ENCODE measurements at places on chromosomes 7 and 10.
A peak's percentile ranks its signal among the peaks of the same experiment; 100 is the strongest.

GRCh38 chr10:13873196-13873595 lies 286.4 kb downstream of the PRPF18 start:
- DNase-seq, result no peak

DNA sequence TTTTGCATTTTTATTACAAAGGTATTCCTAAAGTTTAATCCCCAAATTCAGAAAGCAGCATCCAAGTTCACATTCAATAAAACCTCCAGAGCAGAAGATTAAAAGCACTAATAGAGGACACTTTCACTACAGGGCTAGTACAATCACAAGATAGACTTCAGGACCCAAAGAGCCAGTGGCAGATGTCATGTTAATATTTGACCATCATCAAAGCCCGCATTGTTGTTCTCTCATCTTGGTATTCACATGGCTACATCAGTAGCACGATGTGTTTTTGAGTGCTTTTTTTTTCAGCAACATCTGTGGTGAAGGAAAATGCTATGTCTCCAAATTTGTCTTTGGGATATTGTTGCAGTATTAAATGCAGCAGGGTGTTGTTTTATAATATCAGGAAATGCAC lies 134.3 kb downstream of the ARL4A start:
- DNase-seq, result no peak

DNA sequence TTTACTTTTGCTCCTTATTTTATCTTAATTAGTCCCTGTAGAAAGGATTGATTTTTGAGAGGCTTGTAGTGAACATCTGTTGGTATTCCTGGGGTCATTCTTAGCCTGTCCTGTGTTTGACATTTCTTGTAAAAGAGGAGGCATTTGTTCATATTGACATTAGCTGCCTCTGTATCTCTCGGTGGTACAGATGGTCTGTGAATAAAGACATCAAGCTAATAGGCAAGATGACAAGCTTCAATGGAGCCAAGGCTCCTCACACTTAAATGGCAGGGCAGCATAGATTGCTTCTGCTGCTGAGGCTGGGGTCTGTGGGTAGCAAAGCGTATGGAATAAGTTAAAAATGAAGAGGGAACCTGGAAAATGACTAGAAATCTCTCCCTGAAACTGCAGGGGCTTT lies 687.6 kb downstream of the LRMDA start:
- DNase-seq, result no peak

DNA sequence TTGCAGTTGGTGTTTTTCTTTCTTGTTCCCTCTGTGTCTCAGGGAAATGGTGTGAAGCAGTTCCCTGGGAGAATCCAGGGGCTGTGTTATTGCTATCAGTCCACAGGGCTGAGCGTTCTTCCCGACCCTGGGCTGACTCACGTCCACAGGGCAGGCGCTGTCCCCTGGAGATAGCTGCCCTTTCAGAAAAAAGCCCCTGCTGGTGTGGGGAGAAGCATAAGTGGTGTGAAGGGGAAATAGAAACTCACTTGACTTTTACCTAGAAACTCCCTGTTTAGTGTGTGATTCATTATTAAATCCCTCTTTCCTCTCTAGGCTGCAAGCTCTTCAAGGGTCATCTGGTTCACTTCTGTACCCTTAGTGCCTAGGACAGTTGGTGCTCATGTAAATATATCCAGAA lies 63.3 kb upstream of the SMNDC1 start:
- no peak for DNase-seq

DNA sequence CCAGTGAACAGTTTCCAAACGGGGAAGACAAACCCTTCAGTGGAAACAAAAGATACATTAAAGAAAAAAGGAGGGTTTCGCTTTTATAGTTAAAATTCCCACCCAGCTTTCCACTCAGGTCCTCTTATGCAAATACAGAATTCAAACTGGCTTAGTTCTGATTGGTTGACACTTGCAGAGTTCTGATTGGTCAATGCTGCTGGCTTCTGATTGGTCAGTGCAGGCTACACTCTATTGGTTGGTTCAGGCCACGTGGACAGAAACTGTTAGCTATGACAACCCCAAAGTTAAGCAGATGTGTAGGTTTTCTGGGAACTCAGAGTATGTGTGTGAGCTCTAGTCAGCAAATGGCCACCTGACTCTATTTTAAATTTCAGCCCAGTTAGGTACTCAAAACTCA lies 80.0 kb downstream of the FBXL13 start:
- no peak for DNase-seq

GRCh38 chr10:52316001-52316400 lies 1.9 kb downstream of the DKK1 start:
- no peak for DNase-seq

GRCh38 chr10:113808168-113808567 lies 45.7 kb downstream of the DCLRE1A start:
- DNase-seq, result no peak

DNA sequence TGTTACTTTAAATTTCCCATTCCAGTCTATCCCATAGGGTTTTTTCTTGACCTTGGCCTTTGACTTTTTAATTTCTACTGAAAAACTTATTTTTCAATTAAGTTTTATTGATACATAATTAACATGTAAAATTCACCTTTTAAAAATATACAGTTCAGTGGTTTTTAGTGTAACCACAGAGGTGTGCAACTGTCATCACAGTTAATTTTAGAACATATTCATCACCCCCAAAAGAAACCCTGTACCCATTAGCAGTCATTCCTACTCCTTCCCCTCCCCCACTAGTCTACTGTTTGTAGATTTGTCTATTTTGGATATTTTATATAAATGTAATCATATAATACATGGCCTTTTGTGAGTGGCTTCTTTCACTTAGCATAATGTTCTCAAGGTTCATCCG lies 96.5 kb upstream of the GJD4 start:
- DNase-seq, result no peak

DNA sequence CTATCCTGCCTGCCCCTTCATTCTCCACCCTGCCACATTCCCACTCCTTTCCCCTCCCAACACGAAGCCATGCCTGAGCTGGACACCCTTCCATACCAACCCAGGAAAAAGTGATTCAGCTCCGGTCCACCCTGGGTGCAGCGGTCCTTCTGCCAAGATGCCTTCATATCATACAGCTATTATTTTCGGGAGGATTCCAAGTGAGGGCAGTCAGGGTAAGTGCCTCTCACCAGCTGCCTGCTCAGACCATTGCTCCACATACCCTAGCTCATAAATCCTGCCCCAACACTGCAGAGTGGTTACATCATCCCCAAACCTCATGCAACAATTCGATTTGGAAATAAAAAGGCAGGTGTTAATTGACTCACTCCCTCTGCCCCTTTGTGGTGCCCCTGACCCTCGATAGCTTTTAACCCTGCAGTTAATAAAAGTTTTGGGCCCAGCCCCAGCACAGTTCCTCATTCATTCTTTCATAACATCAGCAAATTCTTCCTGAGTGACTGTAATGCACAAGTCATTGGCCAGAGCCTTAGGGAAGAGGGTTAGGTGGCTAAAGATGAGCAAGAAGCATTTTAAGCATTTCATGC lies 42.6 kb downstream of the ZNF503 start:
- no peak for DNase-seq

GRCh38 chr10:44353721-44354120 lies 31.2 kb downstream of the CXCL12 start:
- DNase-seq, result no peak

DNA sequence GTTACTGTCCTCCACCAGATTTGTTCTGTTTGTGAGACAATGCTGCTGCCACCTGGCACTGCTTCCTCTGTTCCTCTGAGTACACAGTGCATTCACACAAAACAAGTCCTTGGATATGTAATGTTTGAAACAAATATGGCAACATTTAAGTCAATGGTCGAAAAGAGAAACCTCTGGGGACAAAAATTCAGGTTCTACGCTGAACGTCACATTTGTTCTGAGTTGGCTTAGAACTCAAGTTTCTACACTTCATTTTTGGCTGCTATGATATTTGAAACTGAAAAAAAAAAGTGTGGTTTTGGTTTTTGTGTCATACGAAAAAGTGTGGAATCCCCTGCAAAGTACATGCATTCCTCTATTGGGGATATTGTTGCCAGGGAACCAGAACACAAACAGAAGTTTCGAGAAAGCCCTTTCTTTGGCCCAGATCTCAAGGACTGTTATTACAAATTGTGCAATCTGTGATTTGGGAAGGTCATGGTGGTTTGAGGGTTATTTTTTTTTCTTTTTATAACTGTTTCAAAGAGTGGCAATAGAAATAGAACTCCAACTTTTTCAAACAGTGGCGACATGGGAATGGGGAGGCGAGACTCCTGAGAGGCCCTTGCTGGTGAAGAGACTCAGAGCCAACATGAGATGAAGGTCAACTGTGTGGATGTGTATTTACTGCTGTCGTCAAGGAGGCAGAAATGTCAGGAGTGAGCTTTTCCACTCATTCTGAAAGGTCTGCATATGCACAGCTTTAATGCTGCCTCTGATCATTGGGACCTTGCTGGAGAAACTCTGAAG lies 127.5 kb downstream of the CUBN start:
- DNase-seq, result peak; percentile 42

GRCh38 chr7:4765776-4766490 lies 9.5 kb upstream of the AP5Z1 start:
- DNase-seq, result no peak

GRCh38 chr7:148327379-148327778 lies 263.2 kb upstream of the C7orf33 start:
- no peak for DNase-seq

DNA sequence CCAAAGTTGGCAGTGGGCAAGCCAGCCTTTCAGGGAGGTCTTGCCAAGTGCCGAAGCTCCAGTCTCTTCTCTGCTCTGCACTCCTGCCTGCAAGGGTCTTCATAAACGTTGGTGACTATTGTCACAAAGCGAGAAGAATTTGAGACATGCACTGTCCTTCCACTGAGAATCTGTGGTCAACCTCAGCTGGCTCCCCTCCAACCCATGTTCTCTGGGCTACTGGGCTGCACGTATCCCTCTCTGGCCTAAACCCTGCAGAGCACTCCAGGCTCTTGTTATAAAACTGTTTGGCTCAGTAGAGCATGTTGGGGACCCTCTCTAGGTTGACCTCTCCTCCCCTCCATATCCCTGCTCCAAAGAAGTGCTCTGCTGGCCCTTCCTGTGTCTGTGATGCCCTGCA lies 260.4 kb upstream of the NFE2L3 start:
- no peak for DNase-seq

GRCh38 chr10:75542906-75543305 lies 111.5 kb downstream of the LRMDA start:
- no peak for DNase-seq

GRCh38 chr7:142899661-142900060 lies 14.1 kb upstream of the TRPV6 start:
- no peak for DNase-seq

Measured in activated T-cell treated with anti-CD3 and anti-CD28 coated beads, Interleukin-2, amount 50 U/mL, for 48 hours (primary cell).